ENCODE measurements at places on chromosomes 2 and 18.
A peak's percentile ranks its signal among the peaks of the same experiment; 100 is the strongest.

GRCh38 chr2:11955884-11956291, 209.5 kb downstream of the LPIN1 start:
- peak; percentile 51 for DNase-seq

DNA sequence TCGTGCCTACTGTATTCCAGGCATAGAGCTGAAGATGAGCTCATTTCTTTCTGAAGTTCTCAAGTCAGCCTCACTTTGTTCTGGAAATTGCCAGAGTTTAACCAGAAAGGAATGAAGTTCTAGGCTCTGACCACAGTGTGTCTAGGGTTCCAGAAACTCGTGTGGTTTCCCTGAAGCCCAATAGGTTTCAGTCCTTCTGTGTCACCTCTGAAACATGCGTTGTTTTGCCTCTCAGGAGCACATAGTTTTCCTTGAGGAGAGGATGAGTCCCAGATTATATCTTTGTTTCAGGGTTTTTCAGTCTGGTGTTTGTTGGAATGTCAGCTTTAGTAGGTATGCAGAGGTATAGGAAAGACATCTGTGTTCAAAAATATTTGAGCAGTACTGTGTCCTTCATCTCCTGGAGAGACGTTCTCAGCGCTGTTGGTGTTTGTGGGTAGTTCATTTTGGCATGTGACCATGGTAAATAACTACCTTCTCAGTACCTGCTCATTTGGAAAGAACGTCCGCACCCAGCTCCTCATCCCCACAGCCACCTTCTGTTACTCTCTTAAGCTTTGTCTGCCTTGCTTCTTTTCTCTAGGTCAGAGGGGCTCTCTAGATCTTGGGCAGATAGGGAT, 56.6 kb downstream of the RALBP1 start:
- DNase-seq: no peak

DNA sequence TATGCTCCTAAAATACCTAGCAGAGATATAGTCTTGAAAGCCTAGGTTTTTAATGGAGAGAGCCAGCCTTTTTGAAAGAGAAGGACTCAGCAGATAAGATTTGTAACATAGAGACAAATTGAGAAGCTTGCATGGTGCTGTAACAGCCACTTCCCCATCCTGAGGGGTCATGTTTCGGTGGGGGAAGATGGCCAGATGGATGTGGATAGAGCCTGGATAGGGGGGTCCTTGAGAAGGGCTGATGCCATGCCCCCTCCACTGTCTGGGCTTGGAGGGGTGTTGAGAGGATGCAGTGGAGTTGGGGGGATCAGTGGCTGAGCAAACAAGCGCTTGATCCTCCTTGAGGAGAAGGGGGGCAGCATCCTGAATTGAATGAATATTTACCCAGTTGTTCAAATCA, 178.0 kb upstream of the HS6ST1 start:
- DNase-seq: no peak

DNA sequence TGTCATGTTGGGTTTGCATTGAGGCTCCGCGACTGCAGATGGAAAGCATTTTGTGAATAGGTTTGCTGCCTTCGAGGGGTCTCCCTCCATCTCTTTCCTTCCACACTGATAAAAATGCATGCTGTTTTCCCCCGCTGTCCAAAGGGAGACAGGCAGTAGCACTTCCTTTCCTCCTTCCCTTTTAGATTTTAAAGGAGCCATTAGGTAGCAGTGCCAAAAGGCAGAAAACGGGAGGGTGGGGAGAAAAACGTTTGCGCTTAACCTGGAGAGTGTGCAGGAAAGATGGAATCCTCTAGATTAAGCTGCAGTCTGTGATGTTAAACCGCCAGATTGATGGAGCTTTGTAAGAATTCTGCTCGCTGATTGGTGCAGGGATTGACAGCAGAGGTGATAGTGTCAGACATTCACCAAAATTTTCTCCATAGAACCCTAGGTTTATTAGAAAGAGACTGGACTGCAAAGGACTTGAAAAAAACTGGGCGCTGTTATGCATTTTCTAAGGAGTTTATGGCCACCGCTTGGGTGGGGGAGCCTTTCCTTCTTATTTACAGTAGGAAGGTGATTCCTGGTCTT, 688 bp downstream of the MAPRE2 start:
- no peak for DNase-seq

DNA sequence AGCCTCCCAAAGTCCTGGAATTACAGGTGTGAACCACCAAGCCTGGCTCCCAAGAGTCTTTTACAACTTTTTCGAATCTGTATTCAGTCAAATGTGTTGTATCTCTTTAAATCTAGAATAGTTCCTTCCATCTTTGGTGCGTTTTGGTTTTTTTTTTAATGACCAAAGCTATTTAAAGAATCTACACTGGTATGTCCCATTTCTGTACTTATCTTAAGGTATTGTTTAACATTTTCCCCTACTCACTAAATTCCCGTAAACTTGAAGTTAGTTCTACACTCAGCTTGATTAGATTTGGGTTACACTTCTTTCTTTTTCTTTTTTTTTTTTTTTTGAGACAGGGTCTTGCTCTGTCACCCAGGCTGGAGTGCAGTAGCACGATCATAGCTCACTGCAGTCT, 63.8 kb downstream of the TMEM237 start:
- DNase-seq: no peak

DNA sequence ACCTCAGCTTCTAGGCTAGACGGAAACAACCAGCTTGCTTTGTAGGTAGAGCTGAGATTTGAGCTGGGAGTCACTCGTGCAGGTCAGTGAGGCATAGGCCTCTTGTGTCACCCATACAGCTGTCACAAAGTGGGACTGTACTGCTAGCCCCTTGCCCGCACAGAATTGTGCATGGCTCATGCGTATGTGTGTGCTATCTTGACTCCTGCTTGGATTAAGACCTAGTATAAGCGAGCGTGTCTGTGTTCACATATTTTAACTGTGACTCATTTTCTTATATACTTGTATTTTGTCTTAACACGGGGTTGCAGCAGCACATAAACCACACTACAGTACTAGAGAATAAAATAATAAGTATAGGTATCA, 20.1 kb downstream of the CEP68 start:
- no peak for DNase-seq

- no peak for DNase-seq
Observed at GRCh38 chr18:46346213-46346612, 242.0 kb downstream of the HAUS1 start.

DNA sequence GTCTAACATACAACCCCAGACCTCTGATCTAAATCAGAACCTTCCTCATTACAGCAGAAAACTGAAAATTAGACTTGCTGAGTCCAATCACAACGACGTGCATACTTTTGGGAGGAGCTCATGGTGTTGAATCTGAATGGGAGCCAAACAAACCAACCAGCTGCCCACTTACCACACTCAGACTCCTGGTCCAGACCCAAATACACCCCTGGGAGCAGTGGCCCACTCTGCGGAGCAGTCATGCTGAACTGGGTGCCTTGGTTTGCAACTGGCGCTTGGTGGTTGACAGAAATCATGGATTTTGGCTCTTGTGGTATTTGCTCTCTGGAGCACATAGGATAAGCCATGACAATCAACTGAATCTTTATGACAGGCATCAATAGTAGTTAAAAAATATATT, 253.6 kb upstream of the TNP1 start:
- no peak for DNase-seq

DNA sequence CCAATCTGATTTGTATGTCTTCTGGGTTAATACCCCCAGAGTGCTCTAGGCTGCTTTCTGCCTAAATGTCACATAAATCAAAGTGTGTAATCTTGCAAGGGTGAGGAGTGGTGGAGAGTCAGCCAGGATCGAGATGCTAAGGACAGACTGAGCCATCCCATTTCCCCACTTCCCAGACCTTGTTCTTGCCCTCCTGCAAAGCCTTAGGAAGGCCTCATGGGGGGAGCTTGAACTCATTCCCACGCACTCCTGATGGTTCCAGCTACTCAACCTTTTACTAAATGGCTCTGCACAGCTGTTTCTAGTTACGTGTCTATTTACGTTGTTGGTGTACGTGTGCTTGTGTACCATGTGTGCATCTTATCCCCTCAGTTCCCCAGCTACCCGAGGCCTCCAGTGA, 423.6 kb upstream of the TNP1 start:
- DNase-seq: no peak

GRCh38 chr2:71592181-71592711, 138.9 kb downstream of the DYSF start:
- no peak for DNase-seq

GRCh38 chr2:172128484-172128883, 25.8 kb upstream of the DLX2 start:
- DNase-seq: no peak

DNA sequence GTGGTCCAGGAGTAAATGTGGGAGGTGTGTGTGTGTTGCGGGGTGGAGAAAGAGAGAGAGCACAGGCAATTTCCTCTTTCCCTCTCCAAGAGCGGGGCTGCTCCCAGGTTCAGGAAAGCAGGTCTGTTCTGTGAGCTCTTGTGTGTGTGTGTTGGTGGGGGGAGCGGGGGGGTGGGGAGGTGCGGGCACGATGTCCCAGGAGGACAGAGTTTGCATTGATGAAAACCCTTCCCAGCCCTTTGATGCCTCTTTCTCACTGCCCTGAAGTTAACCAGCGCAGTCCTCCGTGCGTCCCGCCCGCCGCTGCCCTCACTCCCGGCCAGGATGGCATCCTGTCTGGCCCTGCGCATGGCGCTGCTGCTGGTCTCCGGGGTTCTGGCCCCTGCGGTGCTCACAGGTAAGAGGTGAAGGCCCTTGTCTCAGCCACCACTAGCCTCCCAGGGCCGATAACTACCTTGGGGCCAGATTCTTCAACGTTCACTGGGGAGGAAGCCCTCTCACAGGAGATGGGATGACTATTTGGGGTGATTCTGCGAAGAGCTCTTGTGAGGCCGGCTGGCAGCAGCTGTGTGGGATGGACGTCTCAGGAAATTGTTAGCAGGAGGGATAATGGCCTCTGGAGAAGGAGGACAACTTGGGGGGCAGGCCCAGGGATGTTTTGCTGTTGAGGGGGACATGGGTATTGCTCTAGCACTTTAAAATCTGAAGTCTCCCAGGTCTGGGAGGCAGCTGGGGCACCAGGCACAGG, at the start of gene SNORC:
Gene SNORC (plus strand): TSS at position 247 of the 748 bp plus-strand sequence. CDS start 78 bp downstream, at position 325.
- no peak for DNase-seq

- DNase-seq: peak; percentile 56
Observed at GRCh38 chr2:20443276-20443920, 3.5 kb upstream of the RHOB start.

DNA sequence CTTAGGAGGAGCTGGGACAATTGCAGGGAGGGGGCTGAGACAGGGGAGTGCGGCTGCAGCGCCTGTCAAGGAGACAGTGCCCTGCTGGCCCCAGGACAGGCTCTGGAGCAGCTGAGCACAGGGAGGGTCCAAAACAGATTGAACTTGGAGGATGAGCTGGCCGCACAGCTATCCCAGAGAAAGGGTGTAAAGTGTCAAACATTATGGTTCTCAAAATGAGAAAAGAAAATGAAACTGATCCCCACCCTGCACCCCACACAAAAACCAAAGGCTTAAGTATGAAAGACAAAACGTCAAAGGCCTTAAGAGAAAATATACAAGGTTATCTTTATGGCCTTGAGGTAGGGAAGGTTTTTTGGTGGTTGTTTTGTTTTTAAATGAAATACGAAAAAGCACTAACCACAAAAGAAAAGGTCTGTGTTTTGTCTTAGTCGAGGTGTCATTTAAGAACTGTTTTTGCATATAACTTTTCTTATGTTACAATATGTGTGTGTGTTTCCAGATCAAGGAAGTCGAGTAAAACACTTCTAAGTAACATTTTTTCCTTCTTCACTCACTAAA, 111.8 kb downstream of the HDAC4 start:
- DNase-seq: peak; percentile 39

- DNase-seq: peak; percentile 73
Observed at GRCh38 chr18:9712611-9713010, 4.5 kb downstream of the RAB31 start.

GRCh38 chr2:45483997-45484396, 127.1 kb downstream of the SRBD1 start:
- no peak for DNase-seq

GRCh38 chr2:2000724-2001061, 256.4 kb upstream of the PXDN start:
- no peak for DNase-seq

- no peak for DNase-seq
Observed at GRCh38 chr2:16223841-16224177, 283.5 kb downstream of the MYCN start.

DNA sequence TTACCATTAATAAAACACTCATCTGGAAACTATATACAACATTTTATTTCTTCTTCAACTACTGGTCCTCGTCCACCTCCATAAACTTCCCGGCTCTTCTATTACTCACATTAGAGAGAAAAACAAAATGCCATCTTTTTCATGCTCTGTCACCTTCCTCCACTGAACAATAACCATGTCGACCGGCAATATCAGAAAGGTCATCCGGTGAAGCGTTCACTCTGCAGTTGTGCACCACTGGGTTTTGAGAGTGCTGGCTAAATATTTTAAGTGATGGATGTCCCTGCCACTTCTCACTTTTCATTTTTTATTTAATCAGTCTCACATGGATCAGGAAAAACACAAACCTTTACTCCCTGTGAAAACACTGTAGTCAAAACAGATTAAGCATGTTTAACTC, 48.2 kb downstream of the SPP2 start:
- no peak for DNase-seq

GRCh38 chr2:28393114-28393836, 617 bp downstream of the FOSL2 start:
- peak; percentile 83 for DNase-seq

GRCh38 chr2:86453836-86454235, 12.7 kb downstream of the KDM3A start:
- no peak for DNase-seq

GRCh38 chr2:6653281-6653750, 212.4 kb downstream of the CMPK2 start:
- DNase-seq: no peak

DNA sequence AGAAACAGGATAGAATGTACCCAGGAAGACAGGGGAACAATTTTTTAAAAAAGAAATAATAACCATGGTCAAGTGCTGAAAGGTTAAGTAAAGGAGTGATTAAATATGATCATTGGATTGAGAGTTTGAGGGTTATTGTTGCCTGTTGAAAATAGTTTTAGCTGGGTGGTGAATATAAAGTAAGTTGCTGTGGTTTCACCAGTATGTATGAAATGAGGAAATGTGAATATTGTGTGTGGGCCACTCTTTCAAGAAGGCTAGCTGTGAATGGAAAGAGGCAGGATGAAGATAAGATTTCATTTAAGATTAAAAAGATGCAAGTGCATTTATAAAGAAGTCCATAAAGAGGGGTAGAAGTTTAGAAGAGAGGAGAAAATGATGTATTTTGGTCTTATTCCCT, 53.8 kb downstream of the GULP1 start:
- DNase-seq: no peak

DNA sequence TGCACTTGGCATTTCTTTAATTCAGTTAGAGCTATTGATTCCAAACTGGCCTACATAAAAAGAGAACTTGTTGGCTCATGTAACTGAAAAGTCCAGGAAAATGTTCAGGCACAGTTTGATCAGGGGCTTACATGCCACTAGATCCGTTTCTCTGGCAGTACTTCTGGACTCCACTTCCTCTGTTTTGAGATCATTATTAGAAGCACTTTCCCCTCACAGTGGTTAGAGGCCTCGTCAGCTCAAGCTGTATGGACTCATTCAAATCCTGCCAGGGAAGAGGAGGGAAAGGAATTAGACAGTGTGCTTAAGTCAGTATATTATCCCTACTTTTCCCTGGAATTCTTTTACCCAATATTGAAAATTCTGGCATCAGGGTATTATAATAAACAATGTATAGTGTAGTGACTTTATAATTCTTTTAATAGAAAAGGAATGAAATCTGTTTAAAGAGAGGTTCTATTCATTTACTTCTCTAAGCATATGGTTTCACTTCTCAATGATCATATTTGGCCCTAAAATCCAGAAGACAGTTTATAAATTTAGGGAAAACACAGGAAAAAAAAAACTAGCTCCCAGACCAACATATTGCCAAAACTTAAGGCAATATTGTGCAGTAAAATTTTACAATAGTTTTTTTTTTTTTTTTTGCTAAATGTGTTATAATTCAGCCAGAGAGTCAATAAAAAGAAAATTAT, 92.0 kb downstream of the ARMC9 start:
- DNase-seq: peak; percentile 38

Data from suppressor macrophage treated with lipopolysaccharide for 4 hours (primary cell).